ENCODE measurements at places on chromosomes 7 and 10.

GRCh38 chr7:37376386-37376785 is 72.3 kb downstream of the ELMO1 start:
- no peak for DNase-seq

DNA sequence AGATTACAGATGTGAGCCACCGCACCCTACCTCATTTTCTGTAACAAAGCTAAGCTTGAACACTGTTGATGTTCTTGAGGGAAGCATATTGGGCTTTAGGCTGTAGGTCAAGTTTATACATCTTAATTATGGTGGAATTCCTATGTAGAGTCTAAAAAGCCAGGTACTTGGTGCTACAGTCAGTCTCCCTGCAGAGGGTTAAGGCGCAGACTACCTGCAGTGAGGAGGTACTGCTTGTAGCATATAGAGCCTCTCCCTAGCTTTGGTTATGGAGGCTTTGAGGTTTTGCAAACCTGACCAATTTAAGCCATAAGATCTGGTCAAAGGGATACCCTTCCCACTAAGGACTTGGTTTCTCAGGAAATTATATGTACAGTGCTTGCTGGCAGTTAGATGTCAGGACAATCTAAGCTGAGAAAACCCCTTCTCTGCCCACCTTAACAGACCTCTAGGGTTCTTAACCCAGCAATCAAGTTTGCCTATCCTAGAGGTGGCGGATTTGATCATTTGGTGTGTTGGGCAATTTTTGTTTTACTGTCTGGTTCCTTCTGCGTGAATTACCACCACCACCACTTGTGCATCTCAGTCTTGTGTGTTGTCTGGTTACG is 6.0 kb downstream of the PPIA start:
- no peak for DNase-seq

DNA sequence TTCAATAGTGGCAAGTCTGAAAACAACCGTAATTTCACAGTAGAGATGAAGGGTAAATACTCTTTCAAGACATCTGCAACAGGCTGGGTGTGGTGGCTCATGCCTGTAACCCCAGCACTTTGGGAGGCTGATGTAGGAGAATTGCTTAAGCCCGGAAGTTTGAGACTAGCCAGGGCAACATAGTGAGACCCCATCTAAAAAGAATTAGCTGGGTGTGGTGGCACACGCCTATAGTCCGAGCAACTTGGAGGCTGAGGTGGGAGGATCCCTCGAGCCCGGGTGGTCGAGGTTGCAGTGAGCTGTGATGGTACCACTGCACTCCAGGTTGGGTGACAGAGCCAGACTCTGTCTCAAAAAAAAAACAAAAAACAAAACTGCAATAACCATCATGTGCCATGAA is 71.8 kb downstream of the PFKFB3 start:
- no peak for DNase-seq

DNA sequence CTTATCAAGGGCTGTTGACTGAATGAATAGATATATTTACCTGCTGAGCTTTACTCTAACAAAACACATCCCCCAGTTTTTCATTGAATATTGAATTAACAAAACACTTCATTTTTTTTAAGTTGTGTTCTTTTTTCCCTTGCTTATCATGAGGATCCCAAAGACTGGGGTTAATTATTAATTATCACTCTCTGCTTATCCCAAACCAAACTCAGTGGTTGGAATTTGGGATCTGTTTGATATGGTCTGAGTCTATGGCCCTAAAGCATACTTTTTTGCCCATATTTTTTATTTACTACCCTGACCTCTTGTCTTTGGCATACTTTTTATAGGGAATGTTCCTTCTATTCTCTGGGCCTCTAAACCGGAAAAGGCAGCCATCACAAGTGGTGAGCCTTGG is 697.1 kb upstream of the GALNT17 start:
- DNase-seq = no peak

DNA sequence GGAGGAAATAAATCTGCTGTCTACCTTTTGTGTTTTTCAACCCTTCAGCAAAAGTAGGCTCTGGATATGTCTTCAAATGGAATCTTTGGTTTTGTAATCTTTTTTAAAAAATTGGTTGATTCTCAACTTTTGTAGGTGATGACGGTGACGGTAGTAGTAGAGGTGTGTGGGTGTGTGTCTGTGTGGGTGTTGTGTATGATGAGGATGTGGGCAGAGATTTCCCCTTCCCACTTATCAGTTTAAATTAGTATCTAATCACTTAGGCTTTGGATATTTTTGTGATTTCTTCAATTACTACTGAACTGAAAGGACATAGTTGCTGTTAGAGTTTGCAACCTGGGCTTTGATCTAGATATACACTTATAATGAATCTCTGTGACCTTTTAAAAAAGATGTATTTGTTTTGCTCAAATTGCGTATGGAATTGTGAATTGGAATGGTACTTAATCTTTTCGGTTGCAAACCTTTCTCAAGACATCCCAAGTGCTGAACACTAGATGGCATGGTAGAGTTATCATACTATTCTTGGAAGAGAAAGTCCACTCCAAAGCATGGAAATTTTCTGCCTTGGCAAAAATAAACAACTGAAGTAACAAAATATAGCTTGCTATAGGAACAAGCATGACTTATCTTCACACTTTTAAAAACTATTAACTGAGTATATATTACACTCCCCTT is 51.9 kb upstream of the A1CF start:
- no peak for DNase-seq

DNA sequence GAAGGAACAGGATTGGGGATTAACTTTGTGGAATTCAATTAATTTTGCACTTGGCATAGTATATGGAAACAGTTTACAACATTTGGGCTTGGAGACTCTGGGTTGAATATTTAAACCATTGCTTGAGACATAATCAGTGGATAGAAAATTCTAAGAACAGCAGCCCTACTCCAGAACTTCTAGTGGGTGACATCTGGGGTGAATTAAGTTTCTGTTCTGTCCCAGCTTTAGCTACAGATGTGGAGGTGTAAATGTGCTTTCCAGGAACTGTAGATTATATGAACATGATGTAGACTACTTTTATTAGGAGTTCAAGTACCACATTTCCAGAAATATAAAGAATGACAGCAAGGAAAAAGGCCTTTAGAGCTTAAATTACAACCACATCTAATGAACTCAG is 51.9 kb upstream of the SKAP2 start:
- no peak for DNase-seq

- no peak for DNase-seq
Observed at GRCh38 chr7:44105832-44106231, 1.7 kb downstream of the AEBP1 start.

GRCh38 chr10:121406823-121407545 is 191.3 kb downstream of the FGFR2 start:
- DNase-seq = no peak

GRCh38 chr10:33455029-33455428 is 120.6 kb upstream of the NRP1 start:
- no peak for DNase-seq

DNA sequence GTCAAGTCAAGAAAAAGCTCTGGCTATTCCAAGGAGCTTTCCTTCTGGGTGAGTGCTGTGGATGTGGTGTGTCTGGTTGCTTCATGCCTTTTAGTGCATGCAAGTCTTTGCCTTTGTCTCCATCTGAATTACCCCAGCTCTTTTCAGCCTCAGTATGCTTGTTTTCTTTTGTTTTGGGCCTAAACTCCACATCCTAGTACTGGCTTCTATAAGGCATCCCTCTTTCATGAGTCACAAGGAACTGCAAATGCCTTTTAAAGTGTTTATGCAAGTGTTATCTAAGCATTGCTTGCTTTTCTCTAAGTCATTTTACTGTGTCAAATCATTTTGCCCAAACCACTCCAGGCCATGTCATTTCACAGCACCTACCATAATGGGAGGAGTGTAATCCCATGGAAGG is 132.1 kb downstream of the PLCE1 start:
- DNase-seq = no peak

- DNase-seq = no peak
Observed at GRCh38 chr7:149714910-149715471, 58.4 kb downstream of the ZNF467 start.

DNA sequence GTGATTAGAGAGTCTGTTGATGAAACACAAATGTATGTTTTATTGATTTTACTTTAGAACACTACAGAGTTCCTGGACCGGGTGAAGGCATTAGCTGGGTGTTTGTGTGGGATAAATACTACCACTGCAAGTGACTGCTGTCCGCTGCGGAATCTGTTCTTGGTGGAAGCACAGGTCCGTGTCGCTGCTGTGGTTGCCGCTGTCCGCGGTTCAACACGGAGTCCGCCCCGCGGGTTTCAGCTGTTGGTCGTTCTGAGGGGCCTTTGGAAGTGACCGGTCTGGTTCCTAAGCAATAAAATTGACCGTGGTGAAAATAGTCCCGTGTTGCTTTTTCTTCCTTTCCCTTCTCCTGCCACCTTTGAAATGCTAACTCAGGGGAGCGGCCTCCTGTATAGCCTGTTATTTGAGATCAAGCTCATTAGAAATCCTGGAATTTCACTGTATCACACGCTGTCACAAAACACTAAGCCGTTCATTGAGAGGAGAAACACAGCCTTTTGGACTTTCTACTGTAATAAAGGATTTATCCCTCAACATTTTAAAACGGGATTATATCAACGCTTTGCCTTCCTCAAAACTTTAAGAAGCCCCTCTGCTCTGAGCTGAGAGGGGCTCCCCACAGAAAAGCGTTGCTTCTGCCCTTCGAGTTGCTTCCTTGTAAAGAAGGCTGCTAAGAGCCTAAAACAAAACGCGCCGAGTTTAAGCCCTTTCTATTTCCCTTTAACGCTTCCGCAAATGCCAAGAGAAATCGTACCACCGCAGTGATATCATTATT is 2.6 kb downstream of the NKX6-2 start:
- no peak for DNase-seq

GRCh38 chr7:50629238-50629901 is 64.2 kb upstream of the DDC start:
- no peak for DNase-seq

DNA sequence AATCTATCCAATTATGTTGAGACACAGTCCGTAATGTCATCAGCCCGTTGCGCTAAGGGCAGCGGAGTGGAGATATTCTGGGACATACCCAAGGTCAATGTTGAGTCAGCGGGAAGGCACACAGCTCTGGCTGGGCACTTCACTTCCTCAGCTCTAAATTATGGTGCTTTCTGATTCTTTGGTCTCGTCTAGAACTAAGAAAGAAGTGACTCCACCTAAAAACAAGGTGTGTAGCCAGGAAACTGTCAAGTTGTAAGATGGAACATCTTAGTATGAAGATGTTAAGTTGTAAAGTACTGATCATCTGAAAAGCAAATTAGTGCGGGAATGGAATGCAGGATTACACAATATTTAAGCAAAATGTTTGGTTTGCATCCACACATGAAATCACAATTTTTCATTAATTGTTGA is 43.1 kb downstream of the BAIAP2L1 start:
- no peak for DNase-seq

- DNase-seq = no peak
Observed at GRCh38 chr10:126455766-126456405, 67.6 kb upstream of the ADAM12 start.

DNA sequence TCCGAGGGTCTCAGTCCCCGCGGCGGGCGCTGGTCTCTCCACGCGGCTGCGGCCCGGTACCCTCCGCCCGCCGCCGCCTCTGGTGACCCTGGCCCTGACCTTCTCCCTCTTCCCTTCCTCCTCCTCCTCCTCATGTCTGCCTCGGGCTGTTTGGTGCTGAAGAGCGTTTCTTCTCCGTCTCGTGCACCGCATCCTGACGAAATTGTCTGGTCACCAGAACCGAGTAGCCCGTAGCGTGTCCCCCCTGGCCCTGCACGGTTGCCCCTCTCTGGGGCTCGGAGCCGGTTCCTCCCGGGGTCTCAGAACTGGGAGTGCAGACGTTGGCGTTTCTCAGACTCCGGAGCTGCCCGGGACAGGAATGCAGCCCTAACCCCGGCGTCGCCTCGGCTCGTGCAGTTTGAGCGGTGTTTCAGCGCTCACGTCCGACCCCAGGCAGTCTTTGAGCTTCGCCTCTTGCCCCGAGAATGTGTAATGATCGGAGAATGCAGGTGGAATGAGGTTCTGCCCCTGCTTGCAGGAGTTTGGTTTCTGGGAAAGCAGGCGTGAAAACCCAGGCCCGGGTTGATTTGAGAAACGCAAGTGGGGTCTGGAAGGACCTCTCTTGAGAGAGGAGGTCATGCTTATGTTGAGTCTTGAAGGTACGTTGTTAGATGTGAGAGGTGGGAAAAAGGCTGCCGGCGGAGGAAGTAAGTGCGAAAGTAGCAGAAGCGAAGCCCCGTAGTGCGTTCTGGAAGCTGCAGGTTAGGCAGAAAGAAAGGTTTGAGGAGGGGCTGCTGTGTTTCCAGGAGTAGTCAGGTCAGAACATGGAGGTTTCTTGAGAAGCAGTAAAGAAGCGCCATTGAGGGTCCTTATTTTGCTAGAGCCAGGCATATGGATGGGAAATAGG is 743 bp downstream of the RBM17 start:
- DNase-seq = no peak

DNA sequence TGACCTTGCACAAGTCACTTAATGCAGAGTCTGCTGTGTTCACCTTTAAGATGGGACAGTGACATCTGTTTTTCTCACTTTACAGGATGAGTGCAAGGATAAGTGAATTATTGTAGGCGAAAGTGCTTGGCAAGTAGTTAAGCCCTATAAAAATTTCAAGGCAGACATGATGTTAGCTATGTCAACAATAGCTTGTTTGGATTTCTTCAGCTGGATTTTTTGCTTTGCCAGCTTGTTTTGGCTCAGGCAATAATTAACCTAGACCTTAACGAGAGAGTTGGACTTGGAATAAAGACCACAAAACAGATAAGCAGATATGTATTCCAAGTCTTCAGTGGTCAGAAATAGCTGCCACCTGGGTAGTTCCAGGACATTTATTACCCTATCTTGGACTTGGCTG is 255.2 kb downstream of the ARL4A start:
- DNase-seq = no peak

DNA sequence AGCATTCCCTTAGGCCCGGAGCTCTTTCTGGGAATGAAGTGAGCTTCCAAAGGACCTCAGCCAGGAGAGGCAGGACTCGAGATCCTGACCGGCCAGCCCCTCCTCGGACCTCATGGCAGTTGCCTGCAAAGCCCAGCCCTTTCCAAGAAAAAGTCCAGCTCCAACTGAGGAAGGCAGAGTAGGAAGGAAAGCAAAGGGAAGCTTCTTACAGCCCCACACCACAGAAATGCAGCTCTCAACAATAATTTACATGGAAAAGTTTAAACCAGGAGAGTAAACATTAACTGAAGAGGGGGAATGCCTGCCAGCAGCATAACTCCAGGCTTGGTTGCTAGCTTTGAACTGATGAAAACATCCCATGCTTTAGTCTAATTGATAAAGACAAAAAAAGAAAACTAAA is 153.9 kb upstream of the PFKP start:
- no peak for DNase-seq

GRCh38 chr10:24385776-24386175 is 176.8 kb downstream of the KIAA1217 start:
- DNase-seq = no peak

DNA sequence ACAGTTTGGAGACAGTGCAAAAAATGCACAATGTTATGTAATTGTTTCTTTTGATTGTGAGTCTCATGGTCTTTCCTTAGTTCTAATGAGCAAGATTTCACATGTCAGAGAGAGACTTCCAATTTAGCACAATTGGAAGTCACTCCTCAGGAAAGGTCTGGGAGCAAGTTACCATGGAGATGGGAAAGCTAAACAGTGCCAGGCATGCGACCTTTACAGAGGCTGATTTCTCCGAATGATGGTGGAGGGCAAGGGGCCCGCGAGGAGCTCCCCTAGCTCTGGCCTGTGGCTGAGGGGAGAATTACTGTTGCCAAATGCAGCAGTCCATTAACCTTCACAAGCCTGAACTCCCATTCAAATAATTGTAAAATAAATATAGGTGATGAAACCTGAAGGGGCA is 59.3 kb downstream of the CDCA7L start:
- no peak for DNase-seq

Measured in activated naive CD4-positive, alpha-beta T cell (primary cell).